ENCODE measurements at places on chromosomes 7 and 10.

- no peak for DNase-seq
Measured at GRCh38 chr10:102175415-102175814, 23.2 kb downstream of the NOLC1 start.

GRCh38 chr10:75861582-75861981 is 430.2 kb downstream of the LRMDA start:
- no peak for DNase-seq

- peak; percentile 26 for DNase-seq
Measured at GRCh38 chr7:84633-85020, 107.7 kb upstream of the FAM20C start.

DNA sequence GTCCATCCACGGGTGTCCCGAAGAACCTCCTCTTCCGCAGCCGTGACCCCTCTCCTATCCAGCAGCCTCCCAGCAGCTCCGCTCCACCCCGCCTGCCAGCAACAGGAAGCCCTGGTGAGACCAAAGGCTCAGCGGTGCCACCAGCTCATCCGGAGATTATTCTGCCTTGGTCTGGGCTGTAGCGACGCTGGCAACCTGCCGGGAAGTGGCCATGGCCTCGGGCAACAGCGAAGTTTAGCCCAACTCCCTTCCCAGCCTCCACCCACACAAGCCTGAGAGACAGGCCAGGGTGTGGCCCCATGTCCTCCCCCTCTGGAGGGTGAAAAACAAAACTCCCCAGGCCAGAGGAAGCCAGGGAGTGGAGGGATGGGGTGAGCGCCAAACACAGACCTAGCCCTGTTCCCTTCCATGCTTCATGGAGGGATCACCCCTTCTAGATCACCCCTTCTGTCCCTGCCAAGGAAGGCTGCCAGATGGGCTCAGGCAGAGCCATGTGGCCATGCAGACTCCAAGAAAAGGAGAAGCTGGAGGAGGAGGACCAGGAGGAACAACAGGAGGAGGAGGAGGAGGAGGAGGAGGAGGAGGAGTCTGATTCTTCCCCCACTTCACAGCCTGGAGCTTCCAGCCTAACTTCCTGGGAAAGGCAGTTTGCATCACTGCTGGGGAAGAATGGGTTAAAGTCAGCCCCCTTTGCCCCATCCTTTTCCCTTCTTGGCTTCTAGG is 918 bp downstream of the CALHM2 start:
- DNase-seq = peak; percentile 7

GRCh38 chr10:71777213-71777985 is 4.1 kb upstream of the VSIR start:
- no peak for DNase-seq

GRCh38 chr10:130471486-130471885 is 335.3 kb downstream of the GLRX3 start:
- DNase-seq = peak; percentile 38

- DNase-seq = no peak
Measured at GRCh38 chr7:6164010-6164409, 108.4 kb downstream of the CYTH3 start.

GRCh38 chr10:45581216-45581549 is 91.4 kb downstream of the ZFAND4 start:
- DNase-seq = no peak

GRCh38 chr10:132332433-132332754 is 401 bp downstream of the LRRC27 start:
- no peak for DNase-seq

DNA sequence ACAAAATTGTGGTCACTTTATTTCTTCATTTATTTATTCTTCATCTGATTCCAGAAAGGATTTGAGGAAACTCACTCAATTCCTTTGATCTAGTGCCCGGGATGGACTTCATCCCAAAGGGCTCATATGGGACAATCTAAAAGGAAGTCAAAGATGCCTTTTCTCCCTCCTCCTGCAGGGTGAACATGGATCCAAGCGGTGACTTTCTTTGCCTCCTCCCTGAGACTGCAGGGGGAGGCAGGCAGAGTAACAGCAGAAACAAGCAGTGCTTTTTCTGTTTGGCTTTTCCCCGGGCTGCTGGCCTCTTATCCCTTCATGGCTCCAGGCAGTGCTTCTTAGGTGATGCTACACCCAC is 10.0 kb upstream of the DNMBP start:
- peak; percentile 36 for DNase-seq

DNA sequence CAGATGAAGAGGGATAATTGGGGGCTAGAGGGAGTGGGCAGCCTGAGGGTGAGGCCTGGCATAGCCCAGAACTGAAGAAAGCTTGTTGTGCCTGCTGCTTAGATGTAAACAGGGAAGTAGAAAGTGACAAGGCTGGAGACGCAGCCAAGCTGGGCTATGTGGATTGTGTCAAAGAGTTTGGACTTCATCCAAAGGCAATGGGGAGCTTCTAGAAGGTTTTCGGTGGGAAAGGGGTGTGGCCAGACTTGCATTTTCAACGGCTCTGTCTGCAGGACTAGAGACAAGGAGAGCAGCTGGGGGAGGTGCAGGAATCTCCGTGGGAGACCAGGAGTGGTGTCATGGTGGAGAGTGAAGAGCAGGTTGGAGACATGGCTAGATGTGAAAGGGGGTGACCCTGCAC is 48.8 kb downstream of the GOLGA7B start:
- DNase-seq = no peak

GRCh38 chr10:58384544-58384998 is 639 bp upstream of the TFAM start:
- DNase-seq = no peak

DNA sequence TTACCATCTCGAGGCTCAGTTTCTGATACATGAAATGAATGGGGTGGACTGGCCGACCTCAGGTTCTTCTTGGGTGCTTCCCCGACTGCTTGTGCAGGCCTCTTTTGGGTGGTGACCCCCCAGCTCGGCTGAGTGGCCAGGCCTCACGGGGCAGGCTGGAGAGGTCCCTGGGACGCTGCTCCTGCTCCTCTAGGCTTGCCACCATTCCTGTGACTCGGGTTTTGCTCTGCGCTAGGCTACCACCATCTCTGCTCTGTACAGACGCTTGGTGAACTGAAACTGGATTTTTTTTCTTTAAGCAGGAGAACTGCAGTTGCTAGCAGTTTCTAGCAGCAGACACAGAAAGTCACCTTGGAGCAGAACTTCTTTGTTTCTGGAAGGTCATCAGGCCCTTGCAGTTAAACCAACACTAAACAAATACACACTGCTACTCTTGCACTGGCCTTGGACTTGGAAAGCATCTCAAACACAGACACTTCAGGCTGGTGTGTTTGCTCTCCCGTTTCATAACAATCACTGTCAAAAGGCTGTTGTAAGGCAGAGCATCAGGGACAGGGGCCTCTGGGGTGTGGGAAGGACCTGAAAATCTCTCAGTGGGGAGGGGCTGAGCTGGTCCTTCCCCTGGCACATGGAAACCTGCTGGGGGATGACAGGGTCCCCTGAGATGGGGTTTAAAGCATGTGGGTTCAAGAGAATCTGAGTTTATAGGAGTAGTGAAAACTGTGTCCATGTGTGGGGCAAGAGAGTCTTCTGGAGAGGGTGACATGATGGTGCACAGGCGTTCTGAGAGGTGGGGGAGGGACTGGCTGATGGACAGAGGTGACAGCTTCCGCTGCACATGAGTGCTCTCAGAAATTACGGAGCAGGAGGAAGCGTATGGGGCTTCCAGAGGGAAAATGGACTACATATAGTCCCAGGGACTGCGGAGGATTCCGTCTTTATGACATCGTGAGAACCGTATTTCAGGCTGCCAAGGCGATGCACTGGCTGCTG is 35.0 kb upstream of the GIMAP8 start:
- DNase-seq = no peak

- no peak for DNase-seq
Measured at GRCh38 chr10:30992681-30993080, 39.0 kb downstream of the ZNF438 start.

DNA sequence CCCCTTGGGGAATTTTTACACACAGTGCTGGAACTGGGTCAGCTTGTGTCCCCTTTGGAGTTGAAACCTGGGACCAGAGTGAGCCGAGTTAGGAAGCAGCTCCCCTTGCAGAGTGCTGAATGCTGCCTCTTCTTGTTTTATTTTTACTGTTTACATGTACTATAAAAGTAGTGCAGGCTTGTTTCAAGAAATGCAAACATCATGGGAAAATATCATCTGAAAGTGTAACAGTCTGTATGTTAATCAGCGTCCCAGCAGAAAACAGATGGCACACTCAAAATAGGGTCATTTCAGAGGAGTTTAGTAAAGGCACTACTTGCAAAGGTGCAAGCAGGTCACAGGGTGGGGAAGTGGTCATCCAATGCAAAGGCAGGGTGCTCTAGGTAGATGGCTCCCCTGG is 30.1 kb downstream of the CXCL12 start:
- no peak for DNase-seq

DNA sequence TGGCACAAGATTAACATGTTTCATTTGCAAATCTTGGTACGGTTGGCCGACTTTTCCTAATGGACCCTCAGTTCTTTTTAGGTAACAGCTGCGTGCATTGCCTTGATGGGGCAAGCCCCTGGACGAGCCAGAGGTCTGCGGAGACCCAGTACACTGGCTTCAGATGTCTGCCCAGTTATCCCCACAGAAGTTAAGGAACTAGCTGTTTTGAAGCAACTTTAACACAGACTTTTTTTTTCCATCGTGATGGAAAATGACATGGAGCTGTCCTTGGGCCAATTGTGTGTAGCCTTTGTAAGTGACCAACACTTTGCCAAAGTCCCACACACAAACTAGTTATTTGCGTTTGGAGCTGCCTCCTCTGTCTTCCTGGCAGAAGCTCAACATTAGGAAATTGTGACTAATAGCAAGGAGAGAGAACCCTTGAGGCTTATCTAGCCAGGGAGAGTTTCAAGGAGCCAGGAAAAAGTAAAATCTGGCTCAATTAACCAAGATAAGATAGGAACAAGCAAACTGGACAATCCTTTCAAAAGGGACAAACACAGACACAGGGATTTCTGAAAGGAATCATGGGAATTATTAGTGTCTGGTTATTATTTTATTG is 99.6 kb upstream of the BMPER start:
- DNase-seq = no peak

- DNase-seq = no peak
Measured at GRCh38 chr7:50068026-50068425, 25.0 kb downstream of the ZPBP start.

DNA sequence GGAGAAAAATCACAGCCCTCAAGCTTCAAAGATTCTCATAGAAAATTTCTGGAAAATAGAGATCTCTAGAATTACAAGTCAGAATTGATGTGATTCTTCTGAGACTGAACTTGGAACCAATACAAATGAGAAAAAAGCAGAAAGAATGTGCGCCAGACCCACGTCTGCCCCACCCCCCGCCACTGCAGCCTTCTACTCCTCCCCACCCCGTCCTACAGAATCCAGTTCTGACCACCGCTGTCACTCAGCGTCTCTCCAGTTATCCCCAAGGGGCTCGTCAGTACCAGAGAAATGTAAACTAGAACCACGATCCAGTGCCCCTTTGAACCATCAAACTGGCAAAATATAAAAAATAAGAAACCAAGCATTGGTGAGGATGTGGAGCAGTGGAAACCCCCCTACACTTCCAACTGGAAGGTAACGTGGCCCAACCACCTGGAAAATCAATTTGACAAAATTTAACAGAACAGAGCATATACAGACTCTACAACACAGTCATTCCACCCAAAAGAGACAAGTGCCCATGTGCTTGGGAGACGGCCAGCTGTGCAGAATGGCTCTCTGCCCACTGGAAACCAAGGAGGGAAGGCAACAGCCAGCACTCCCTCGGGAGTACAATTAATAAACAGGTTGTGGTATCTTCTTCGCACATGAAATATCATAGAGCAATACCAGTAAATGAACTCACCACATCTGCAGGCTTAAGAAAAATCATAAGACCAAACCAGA is 397.9 kb downstream of the TNS3 start:
- DNase-seq = no peak

DNA sequence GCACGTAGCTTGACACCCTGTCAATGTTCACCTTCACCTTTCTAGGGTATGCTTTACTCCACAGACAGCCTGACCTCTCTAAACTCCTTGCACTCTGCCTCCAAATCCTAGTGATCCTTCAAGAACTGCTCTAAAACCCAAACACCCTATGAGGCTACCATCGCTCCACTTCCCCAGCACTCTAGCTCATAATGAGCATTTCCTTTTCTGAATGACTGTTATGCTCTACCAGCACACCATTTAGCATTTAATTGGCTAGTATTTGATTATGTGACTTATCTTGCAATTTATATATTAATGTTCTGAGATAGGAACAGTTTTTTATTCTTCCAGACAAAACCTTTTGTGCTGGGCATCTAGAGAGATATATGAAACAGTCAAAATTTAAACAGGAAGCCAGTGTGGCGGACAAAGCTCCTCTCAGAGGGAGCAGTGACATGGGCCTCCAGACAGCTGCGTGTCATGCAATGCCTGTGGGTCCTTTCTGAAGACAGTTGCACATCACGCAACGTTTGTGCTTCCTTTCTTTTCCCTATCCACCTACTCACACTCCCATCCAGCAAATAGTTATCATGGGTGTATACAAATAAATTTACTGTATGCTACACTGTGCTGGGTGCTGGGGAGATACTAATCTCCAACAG is 86.3 kb downstream of the ALOX5 start:
- DNase-seq = no peak

- no peak for DNase-seq
Measured at GRCh38 chr10:100469756-100470155, 6.9 kb downstream of the WNT8B start.

DNA sequence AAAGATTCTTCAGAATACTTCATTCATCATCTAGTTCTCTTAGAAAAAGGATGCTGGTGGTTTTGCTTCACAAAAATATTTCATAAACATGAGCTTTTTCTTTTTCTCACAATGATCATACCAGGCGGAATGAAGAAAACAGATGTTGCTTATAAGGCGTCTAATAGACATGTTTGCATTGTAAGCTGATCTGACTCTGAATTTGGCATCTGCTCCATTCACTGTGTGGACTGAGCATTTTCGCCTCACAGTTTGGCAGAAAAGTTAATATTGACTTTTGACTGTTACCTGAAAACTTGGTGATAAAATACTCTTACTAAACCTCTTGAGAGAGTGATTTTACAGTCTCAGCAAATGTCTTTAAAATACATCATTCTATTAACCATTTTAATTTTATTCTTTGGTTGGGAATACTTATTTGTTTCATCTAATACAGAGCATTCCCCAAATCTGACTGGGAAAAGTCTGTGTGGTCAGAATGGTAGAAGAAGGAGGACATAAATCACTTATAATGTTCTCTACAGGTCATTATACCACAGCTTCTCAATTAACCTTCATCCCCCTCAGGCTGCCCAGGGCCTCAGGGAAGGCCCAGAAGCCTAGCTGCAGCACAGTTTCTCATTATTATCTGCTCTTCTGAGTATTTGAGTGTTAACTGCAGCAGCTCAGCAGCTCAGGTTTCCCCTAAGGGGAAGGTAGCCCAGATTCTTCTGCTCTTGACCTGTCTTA is 121.6 kb upstream of the KAT6B start:
- DNase-seq = no peak

GRCh38 chr10:17010363-17011145 is 119.1 kb downstream of the CUBN start:
- no peak for DNase-seq

GRCh38 chr10:77090381-77091356 is 546.9 kb downstream of the KCNMA1 start:
- no peak for DNase-seq

GRCh38 chr10:123554656-123555055 is 111.5 kb upstream of the GPR26 start:
- no peak for DNase-seq

GRCh38 chr10:81576336-81576735 is 298.7 kb upstream of the NRG3 start:
- DNase-seq = no peak

All from kidney (tissue), 22 donors.